ENCODE measurements at places on chromosomes 11 and 22.

GRCh38 chr11:132943357-132943705 lies 589.0 kb downstream of the OPCML start:
- no peak for DNase-seq

GRCh38 chr22:23970201-23970641 lies 3.5 kb downstream of the DDTL start:
- no peak for DNase-seq

DNA sequence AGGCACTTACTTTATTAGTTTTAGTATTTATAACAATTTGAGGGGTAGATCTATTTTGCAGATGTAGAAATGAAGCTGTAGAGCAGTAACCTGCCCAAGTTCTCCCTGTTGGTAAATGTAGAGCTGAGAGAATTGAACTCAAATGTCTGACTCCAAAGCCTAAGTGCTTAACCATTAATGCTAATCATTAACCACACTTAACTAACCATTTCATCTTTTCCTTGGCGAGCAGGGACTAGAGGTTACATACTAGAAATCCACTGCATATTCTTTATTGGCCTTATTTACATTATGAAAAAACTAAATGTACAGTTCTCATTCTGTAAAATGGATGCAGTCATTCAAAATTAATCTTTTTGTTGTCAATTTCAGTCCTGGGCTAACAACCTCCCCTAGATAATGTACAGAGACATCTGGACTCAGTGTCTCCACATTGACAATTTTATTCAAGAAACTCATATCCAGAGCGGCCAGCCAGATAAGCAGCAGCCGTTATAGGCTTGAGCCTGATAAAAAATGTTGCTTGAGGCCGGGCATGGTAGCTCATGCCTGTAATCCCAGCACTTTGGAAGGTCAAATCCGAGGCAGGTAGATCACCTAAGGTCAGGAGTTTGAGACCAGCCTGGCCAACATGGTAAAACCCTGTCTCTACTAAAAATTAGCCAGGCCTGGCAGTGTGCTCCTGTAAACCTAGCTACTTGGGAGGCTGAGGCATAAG lies 76.7 kb upstream of the PICALM start:
- DNase-seq, result no peak

DNA sequence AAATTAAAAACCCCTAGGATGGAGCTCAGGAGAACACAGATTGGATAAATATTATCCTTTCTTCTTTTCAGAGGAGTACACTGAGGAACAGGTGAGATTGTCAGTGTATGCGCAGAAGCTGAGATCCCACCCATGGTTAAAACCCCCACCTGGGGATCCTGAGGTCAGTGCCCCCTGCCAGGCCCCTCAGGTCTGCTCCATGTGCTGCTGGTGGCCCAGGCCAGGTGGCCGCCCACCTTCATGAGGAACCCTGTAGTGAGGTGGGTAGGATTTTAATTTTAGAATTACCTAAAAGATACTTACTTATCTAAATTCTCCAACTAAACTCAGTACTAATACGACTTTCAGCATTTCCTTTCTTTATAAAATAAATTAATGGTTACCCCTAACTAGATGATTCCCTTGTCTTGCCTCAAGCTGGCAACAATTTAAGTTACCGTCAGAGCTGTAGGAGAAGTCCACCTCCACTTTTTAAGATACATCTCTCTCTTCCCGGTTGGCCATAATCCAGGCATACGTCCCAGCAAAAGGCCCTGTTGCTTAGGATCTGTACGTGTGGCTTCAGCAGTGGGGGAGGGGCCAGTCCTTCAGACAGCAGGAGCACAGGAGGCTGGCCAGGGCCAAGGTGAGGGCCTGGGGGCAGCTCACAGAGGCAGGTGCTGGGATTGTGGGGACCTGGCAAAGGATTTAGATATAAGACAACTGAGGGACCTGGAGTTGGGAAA lies 61.5 kb upstream of the PITPNB start:
- no peak for DNase-seq

- no peak for DNase-seq
These were observed 2.5 kb downstream of the ARHGAP32 start for GRCh38 chr11:129189646-129190045.
